ENCODE measurements at places on chromosomes 4 and X. TPM values are rescaled to one million over a fixed set of nuclear protein-coding genes. Genes with fewer than 3 reads are reported as not detected.

GRCh38 chr4:22531311-22532019, 15.6 kb upstream of the ADGRA3 start:
- no peaks in the 10 kb centered on the region for H3K4me1 ChIP-seq
- DNase-seq = no peak
- no peaks in the 10 kb centered on the region for H3K27me3 ChIP-seq
- H3K27ac ChIP-seq = no peak overlapping the region

The GLOD5 gene
- total RNA-seq = not detected

DNA sequence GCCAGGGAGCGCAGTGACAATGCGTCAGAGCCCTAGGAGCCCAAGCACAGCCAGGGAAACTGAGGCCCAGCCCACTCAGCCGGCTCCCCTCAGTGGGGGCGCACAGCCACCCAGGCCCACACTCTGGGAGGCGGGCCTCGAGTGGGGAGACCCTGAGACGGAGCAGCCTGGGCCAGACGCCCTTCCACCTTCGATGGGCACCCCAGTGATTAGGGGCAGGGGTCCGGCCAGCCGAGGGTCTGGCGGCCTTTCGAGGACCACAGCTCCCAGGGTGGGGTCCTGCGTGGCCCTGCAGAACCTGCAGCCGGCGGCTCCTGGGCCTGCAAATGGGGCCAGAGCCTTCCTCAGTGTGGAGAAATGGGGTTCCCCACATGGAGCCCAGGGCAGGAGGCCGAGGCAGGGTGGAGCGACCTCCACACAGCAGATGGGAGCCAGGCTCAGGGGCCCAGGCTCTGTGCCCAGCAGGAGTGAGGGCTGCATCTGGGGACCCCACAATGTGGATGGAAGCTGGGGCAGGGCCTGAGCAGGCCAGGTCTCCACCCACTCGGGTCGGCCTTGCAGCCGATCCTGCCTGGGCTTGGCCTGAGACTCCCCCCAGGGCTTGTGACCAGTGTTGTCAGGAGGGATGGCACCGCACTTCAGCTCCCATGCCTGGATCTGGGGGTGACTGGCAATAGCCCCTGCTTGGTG, 5.0 kb downstream of the HGFAC start:
- DNase-seq = no peak
- no peak overlapping the region for H3K27ac ChIP-seq
- H3K4me1 ChIP-seq = peaks cover 1% of the 10 kb centered on the region
- no peaks in the 10 kb centered on the region for H3K36me3 ChIP-seq

GRCh38 chrX:3263681-3264126, 82.7 kb downstream of the MXRA5 start:
- peaks cover 46% of the 10 kb centered on the region for H3K4me1 ChIP-seq
- peak overlapping the region; percentile 94 for H3K27ac ChIP-seq
- no peaks in the 10 kb centered on the region for H3K36me3 ChIP-seq
- H3K27me3 ChIP-seq = no peaks in the 10 kb centered on the region
- no peak overlapping the region for H3K4me3 ChIP-seq

GRCh38 chr4:3654036-3654807, 112.0 kb upstream of the ADRA2C start:
- H3K4me3 ChIP-seq = no peak overlapping the region
- no peak for DNase-seq
- no peak overlapping the region for H3K27ac ChIP-seq
- H3K4me1 ChIP-seq = peaks cover 14% of the 10 kb centered on the region

GRCh38 chr4:170234800-170235199, 145.0 kb upstream of the AADAT start:
- no peaks in the 10 kb centered on the region for H3K36me3 ChIP-seq
- DNase-seq = no peak
- H3K4me3 ChIP-seq = no peak overlapping the region
- no peaks in the 10 kb centered on the region for H3K4me1 ChIP-seq

The RNF4 gene
- 53.6 TPM for total RNA-seq

The SAGE1 gene
- total RNA-seq = not detected

The NAP1L3 gene
- total RNA-seq = 33.2 TPM

DNA sequence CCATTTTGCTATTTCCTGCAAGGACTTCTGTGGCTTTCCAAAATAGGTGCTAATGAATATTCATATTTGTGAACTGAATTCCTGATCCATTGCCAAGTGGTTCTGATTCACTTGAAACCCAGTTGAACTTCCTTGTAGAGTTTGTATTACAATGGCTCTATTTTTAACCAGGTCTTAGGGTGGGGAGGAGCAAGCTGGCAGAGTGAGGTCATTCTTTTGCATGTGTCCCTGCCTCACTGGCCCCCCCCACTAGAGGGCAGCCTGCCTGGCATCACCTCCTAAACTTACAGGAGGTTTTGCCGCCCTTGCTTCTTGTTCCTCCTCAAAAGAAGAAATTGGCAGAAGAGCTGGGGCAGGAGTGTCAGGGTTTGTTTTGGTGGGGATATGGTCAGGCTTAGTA, 10.5 kb downstream of the PTTG2 start:
- H3K4me3 ChIP-seq = no peak overlapping the region
- peaks cover 5% of the 10 kb centered on the region for H3K36me3 ChIP-seq
- H3K27me3 ChIP-seq = no peaks in the 10 kb centered on the region

The SLC16A2 gene
- total RNA-seq = 18.3 TPM

Measured in chondrocyte (in vitro differentiated cells).